ENCODE measurements at places on chromosomes 6 and 20. TPM values are rescaled to one million over a fixed set of nuclear protein-coding genes. Genes with fewer than 3 reads are reported as not detected.

The FAM162B gene
- total RNA-seq, result not detected

The TGM3 gene
- total RNA-seq, result not detected

DNA sequence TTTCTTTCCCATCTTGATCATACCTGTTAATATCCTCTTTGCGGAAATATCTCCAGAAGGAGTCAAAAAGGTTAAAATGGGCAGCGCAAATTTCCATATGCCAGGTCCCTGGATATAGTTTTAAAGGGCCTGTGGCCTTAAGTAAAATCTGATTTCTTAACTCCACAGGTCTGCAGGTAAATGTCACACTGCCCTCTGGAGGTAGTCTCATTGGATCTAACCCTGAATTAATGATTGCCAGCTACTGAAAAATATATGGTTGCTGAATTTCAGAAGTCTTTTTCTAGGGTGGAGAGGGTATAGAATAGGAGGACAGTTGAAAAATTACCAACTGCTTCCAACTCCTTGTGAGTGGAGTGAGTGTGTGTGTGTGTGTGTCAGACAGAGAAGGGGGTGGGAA, 8.5 kb downstream of the MOXD1 start:
- H3K27ac ChIP-seq, result no peak overlapping the region
- no peaks in the 10 kb centered on the region for H3K36me3 ChIP-seq
- no peak overlapping the region for H3K4me3 ChIP-seq
- no peaks in the 10 kb centered on the region for H3K4me1 ChIP-seq

- peaks cover 8% of the 10 kb centered on the region for H3K36me3 ChIP-seq
- DNase-seq, result no peak
- H3K4me1 ChIP-seq, result no peaks in the 10 kb centered on the region
- no peak overlapping the region for H3K27ac ChIP-seq
These were observed 16.7 kb upstream of the SGK2 start for GRCh38 chr20:43542161-43542560.

DNA sequence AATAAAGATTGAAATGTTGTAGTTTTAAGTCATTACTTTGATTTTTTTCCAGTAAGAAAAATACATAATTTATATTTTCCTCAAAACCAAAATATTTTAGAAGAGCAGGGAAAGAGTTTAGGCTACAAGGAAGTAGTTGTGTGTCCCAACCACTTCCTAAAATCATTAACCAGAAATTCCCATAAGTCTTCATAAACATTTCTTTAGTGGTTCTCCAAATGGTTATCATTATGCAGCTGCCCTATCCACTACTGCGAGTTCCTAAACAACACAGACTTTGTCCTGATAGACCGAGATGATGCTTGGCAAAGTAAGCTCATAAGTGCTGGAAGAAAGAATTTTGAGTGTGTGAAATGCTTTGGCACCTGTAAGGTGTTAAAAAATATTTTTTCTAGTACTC, 93.6 kb downstream of the ARMC2 start:
- no peak for DNase-seq
- peaks cover 4% of the 10 kb centered on the region for H3K36me3 ChIP-seq
- no peaks in the 10 kb centered on the region for H3K27me3 ChIP-seq
- peak overlapping the region; percentile 93 for H3K27ac ChIP-seq
- H3K4me3 ChIP-seq, result no peak overlapping the region

The ERVFRD-1 gene
- total RNA-seq, result not detected

Data from naive thymus-derived CD8-positive, alpha-beta T cell (primary cell).